Cardiac septum (tissue), 1 donor: ENCODE measurements at places on chromosomes 7 and 10. TPM values are rescaled to one million over a fixed set of nuclear protein-coding genes. Genes with fewer than 3 reads are reported as not detected.

The AQP1 gene
- total RNA-seq = 155 TPM

The STAMBPL1 gene
- total RNA-seq = 2.9 TPM

The ZNF736 gene
- 6.8 TPM for total RNA-seq

The FXYD4 gene
- total RNA-seq = not detected

The EPHB4 gene
- total RNA-seq = 23.9 TPM

The MYH16 gene
- total RNA-seq = not detected

The GHRHR gene
- not detected for total RNA-seq

The PTN gene
- total RNA-seq = 15.8 TPM

DNA sequence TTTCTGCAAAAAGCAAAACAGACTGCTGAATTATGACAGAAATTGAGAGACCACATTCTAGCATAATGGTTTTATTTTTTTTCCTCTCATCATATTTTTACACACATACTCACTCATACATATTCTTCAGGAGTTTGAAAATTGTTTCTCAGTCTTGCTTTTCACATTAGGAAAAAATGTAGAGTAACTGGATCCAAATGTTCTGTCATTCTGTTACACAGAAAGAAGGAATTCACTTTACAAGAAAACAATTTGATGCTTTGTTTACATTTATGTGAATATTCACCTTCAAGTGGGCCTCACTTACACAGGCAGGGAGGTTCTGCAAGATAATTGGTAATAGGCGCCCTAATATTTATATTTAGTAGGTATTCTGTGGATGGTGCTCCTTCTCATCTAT, 82.0 kb downstream of the ARL4A start:
- DNase-seq = no peak

- DNase-seq = no peak
These were observed 41.5 kb downstream of the PSPH start for GRCh38 chr7:56009695-56010094.

DNA sequence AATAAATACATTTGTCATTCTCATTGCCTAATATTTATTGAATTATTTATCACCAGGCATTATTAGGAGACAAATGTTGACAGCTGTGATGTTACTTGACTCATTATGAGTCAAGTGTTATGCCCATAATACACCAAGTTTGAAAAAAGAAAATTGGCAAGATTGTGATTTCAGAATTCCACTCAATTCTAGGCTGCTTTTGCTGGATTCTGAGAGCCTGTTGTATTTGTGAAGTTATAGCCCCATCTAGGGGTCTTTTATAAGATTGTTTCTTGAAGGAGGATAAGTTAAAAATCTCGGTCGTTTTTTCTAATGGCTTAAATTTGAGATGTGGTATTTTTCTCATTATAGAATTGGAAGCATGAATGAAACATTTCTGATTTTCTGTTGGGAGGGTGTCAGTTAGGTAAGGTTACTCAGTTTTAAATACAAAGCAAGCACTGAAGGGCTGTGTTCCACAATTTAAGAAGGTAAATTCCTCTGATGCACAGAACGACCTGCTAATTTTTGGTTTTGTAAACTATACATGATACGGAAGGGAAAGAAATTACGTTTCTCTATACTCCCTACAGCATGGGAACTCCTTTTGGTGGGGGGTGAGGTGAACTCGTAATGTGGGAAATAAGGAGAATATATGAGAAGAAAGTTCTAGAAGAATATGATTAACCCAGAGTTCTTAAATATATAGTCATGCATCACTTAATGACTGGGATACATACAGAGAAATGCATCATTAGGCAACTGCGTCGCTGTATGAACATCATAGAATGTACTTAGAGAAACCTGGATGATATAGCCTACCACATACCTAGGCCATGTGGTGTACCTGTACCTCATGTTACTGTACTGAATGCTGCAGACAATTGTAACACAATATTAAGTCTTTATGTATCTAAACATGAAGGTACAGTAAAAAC, 2.6 kb downstream of the STK31 start:
- DNase-seq = no peak

DNA sequence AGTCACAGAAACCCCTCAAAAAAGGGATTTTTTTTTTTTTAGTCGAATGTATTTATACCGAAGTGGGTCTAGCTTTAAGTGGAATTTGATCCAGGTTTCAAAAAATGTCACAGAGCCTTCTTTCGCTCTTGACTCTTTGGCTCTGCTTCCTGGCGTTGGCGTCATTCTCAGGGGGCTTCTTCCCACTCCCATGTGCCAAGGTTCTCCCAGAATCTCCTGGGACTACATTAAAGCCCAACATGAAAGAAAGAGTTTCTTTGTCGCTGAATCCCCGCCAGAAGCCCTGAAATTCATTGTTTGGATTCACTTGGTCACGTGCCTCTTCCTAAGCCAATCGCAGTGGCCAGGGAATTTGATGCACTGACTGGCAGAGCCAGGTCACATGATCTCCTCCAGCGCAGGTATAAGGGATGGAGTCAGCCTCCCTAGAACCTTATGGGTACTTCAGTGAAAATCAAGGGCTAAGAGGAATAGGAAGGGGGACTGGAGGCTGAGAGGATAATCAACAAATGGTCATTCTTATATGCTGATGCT, 101.2 kb downstream of the RPS24 start:
- DNase-seq = no peak

- DNase-seq = peak; percentile 20
These were observed 131.5 kb downstream of the OAT start for GRCh38 chr10:124287071-124287685.

- DNase-seq = no peak
These were observed 103.4 kb downstream of the SAMD9 start for GRCh38 chr7:93014410-93014809.

- DNase-seq = no peak
These were observed 160.5 kb upstream of the PRSS58 start for GRCh38 chr7:142418326-142418725.

- no peak for DNase-seq
These were observed 98.8 kb downstream of the CUX1 start for GRCh38 chr7:101916041-101916800.

DNA sequence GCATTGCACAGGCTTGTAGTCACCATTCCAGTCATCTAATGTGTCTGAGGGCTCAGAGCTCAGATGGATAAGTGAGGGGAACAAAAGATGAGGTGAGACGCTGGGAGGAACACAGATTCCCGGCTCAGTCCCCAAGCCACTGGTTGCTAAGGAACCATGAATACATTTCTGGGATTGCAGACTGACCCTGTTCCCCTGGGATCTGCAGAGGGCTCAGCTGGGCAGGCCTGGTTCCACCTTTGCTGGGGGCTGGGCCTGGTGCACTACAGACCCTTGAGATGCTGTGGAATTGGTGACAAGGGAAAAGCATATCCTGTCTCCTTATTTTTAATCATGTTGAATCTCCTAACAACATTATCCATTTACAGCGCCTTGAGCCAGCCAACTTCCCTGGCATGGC, 19.2 kb downstream of the ELFN1 start:
- DNase-seq = no peak

- no peak for DNase-seq
These were observed 27.5 kb upstream of the SMC3 start for GRCh38 chr10:110540031-110540430.

- no peak for DNase-seq
These were observed 242.0 kb downstream of the BICC1 start for GRCh38 chr10:58754469-58755339.

GRCh38 chr7:157829491-157829890, 492.7 kb downstream of the DNAJB6 start:
- no peak for DNase-seq

- DNase-seq = no peak
These were observed 214.8 kb upstream of the CTBP2 start for GRCh38 chr10:125375210-125375609.

GRCh38 chr7:130662426-130662825, 6.1 kb downstream of the COPG2 start:
- DNase-seq = no peak

GRCh38 chr7:116135306-116135705, 75.0 kb upstream of the TES start:
- no peak for DNase-seq

DNA sequence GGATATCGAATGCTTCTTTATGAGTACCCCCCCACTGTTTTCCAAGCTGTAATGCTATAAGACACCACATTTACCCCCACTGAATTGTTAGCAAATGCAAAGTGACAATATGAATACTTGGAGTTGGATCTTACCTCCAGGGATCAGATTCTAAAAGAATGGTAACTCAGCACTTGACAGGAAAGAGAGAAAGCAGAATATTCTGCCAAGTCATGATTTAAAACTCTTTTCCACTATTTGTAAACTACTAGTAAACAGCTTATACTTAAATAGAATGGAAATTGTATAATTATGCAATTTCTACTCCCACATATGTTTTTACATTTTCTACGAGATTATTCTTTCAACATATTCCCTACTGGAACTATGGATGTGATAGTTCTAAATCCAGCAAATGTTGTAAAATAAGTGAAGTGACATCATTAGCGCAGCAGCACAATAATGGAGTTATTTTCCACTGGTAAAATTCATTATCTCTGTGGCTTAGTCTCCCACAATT, 56.0 kb upstream of the TFEC start:
- no peak for DNase-seq

DNA sequence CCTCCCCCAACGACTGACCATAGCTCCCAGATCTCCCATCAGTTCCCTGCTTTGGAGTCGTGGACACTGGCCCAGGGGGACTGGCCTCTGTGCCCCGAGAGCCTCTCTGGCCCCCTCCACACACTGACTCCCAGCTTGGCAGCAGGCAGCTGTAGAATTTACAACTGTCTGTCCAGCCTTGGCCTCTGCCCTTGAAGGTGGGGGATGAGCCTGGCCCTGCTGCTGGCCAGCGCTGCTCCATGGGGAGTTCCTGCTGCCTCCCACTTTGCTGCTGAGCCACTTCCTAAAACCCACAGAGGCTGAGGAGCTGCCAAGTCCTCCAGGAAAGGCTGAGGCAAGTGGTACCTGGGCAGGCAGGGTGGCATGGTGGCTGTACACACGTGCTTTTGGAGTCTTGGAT, 147.1 kb downstream of the WDR11 start:
- DNase-seq = no peak

GRCh38 chr10:60798031-60798430, 19.8 kb downstream of the CDK1 start:
- DNase-seq = no peak

DNA sequence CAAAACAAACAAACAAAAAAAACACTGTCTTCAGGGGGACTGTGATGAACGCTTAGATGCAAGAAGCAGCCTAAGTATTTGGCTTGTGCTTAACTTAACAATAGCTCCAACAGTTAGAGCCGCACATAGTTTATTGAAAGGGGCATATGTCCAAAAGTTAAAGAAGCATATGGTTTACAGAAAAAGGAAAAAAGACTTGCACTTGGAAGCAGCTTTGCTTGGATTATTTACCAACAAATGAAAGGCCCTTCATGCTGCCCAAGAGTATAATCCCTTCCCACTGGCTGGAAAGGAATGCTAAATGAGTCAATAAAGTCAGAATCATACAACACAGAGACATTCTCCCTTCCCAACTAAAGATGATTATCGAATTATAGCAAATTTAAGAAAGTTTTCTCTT, 77.9 kb downstream of the GLI3 start:
- DNase-seq = no peak

DNA sequence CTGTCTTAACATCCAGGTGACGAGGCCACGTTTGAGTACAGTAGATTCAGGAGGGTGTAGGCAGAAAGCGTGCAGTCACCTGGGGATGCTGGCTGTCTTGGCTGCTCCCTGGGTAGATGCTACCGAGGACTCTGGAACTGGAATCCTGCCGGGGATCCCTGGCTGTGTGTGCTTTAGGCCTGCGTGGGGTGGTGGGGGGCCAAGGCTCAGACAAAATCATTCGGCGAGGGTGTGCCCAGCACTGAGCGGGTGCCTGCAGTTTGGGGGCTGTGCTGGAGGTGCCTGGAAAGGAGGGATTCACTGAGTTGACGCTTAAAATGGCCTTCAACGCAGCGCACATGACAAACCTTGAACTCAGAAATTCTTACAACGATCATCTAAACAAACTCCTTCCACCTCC, 93.5 kb upstream of the PODXL start:
- peak; percentile 69 for DNase-seq

DNA sequence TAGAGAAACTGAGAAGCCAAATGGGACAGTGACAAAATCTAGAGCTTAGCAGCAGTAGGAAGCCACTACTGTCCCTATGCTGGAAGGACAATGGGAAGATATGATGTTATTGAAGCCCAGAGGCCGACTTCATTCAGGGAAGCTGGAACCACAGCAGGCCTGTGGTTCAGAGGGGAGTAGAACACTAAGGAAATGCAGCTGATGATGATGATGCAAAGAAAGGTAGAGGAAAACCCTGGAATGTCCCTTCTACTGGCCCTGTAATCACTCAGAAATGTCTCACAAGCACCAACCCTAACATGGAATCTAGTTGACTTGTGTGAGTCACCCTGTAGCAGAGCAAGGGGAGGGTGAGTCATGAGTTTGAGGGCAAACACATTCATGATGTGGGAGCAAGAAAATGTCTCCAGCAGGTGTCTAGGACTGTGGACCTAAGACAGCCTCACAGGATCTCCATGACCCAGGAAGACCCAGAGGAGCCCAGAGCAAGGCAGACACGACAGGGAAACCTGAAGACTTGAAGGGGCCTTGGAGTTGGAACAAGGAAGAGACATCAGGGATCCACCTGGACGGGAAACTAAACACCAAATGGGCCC, 37.0 kb upstream of the LRRC17 start:
- DNase-seq = no peak

GRCh38 chr7:29998489-29998888, 8.9 kb upstream of the SCRN1 start:
- DNase-seq = no peak

GRCh38 chr10:22610610-22611009, 103.8 kb downstream of the PIP4K2A start:
- no peak for DNase-seq

GRCh38 chr10:133143200-133143533, 16.9 kb upstream of the KNDC1 start:
- peak; percentile 17 for DNase-seq

- DNase-seq = no peak
These were observed 23.7 kb downstream of the SRRM3 start for GRCh38 chr7:76225379-76225778.

DNA sequence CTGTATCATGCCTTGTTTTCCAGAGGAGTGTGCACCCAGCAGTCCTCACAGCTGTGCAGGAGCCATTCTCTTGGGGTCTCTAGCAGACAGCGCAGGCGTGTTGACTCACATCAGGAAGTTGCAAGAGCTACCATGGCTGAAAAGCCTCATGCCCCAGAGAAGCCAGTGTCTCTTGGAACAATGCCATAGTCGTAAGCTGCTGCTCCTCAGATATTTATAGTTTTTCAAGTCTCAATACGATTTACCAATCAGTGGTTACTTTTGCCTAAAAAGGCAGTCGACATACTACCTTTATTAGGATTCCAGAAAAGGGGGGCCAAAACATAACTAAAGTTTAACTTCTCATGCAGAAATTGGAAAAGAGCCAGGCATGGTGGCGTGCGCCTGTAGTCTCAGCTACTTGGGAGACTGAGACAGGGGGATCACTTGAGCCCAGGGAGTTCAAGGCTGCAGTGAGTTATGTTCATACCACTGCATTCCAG, 407.7 kb downstream of the PARD3 start:
- DNase-seq = no peak

DNA sequence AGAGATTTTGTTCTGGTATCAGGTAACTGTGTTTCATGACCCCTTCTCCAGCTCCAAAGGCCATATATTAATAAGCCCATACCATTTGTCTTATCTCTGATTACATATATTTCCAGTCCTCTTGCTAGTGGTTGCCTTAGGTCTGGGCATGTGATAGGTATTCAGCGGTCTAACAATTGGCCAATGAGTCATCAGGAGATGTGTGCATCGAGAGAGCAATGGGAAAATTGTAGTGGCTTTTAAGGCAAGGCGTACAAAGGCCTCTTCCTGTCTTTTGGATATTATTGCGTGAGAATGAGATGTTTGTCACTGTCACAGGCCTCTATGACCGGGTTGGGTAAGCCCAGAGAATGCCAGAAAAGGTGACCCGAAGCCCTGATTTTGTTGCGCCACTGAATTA, 38.6 kb upstream of the SFRP5 start:
- DNase-seq = no peak
